Left lobe of liver (tissue), 2 donors: ENCODE measurements at places on chromosomes 11 and 22. TPM values are rescaled to one million over a fixed set of nuclear protein-coding genes. Genes with fewer than 3 reads are reported as not detected.

KCTD14 gene
- 4.1 TPM for total RNA-seq

DNA sequence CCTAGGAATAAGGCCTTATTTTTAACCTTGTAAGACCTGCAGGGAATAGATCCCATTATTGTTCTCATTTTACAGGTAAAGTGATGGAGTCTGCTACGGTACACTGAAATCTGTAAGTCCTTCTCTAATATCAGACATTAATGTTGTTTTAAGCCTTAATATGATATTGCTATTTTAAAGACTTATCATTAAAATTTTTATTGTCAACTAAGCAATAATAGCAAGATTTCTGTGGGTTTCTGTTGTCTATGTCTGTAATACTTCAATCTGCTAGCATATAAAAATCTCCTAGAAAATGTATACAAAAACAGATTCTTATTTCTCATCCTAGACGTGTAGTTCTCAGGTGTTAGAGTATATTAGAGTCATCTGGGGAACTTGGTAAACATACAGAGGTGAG lies 317.5 kb upstream of the TENM4 start:
- no peak for DNase-seq

TXNRD2 gene
- 44.6 TPM for total RNA-seq

RIC3 gene
- total RNA-seq = 3.4 TPM

DNA sequence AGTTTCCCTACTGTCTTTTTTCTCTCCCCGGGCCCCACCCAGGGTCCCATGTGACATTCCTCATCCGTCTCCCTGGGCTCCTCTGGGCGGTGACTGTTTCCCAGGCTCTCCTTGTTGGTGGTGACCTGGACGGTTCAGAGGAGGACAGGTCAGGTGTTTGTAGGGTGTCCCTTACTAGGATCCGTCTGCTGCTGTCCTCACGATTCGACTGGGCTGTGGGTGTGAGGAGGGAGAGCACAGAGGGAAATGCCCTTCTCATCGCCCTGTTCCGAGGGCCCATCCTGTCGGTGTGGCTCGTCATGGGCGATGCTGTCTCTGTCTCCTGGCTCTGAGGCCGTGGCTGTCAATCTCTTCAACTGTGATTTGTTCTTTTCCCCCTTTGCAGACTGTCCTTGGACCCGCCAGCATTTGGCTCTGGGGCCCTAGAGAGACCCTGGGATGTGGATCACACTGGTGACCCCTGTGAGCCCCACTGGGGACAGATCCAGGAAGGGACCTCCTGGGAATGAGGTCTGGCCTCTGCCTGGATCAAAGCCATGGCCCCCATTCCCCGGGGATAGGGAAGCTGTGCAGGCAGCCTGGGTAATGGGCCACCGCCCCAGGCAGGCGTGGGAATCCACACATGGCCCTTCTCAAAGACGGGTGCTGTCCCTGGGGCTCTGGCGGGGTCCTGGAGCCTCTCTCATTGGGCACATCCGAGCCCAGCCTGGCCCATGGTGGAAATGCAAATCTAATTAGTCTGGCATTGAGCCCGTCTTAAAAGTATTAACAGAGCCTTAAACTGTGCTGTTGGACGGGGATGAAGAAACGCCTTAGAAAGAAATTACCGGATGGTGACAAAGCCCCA lies 46.8 kb upstream of the KCNQ1OT1 start:
- no peak for DNase-seq

GRCh38 chr11:280706-281485 lies 2.7 kb downstream of the NLRP6 start:
- DNase-seq = peak; percentile 48
